ENCODE measurements at places on chromosomes 3 and 15.

- no peak for DNase-seq
Measured at GRCh38 chr3:72624656-72625055, 223.6 kb downstream of the SHQ1 start.

GRCh38 chr3:141429371-141430035 is 57.3 kb upstream of the RASA2 start:
- no peak for DNase-seq

GRCh38 chr3:67418426-67419217 is 235.8 kb downstream of the SUCLG2 start:
- DNase-seq: peak; percentile 9

- no peak for DNase-seq
Measured at GRCh38 chr3:162092751-162093150, 596.1 kb downstream of the OTOL1 start.

DNA sequence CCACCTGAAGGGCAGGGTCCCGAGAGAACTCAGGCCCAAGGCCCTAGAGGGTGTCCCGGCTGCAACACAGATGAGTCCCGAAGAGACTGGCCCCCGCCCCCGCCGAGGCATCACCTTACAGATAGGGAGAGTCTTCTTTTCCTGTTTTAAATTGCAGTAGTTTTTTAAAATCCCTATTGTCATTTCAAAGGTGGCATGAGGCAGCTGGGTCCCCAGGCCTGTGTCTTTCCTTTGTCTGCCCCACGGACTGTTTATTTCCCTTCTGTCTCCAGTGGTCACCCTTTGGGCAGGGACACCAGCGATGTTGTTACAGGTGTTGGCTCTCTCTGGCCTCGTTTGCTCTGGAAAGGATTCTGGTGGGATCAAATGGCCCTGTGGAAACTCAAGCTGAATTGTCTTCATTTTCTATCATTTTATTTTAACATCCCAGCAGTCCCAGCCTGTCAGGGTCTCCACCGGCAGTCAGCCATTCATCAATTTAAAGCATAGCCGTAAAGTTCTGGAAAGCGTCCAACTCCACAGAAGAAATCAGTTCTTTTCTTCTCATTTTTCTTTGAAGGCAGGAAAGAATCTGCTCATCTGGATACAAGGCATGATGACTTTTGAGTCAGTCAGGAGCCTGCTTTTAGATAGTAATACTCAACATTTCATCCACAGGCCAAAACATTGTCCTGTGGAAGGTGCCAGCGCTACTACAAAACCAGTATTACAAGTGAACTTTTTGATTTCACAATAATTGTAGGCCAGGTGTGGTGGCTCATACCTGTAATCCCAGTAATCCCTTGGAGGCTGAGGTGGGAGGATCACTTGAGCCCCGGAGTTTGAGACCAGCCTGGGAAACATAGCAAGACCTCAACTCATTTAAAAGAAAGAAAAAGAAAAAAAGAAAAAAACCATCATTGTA is 96.2 kb downstream of the HES1 start:
- DNase-seq: no peak

GRCh38 chr3:186333256-186333655 is 28.8 kb downstream of the DGKG start:
- no peak for DNase-seq

- peak; percentile 4 for DNase-seq
Measured at GRCh38 chr15:42921342-42921731, 759 bp upstream of the TTBK2 start.

- DNase-seq: no peak
Measured at GRCh38 chr3:38575279-38575843, 74.1 kb downstream of the SCN5A start.

- peak; percentile 79 for DNase-seq
Measured at GRCh38 chr3:44342176-44342790, 3.7 kb downstream of the TCAIM start.

DNA sequence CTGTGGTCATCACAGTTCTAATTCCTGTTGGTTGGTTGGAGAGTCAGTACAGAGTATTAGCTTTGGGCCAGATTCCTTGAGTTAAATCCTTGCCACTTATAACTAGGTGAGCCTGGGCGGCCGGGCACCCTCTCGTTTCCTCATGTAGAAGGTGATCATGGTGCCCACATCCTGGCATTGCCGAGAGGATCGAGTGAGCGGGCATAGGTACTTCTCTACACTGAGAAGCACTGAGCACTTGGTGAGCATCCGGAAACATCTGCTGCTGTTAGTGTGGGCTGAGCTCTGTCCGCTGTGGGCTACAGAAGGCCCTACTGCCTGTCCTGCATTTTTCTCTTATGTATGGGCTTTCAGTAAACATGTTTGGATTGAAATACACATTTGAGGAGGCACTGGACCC is 96.2 kb downstream of the CACNA1D start:
- DNase-seq: no peak

DNA sequence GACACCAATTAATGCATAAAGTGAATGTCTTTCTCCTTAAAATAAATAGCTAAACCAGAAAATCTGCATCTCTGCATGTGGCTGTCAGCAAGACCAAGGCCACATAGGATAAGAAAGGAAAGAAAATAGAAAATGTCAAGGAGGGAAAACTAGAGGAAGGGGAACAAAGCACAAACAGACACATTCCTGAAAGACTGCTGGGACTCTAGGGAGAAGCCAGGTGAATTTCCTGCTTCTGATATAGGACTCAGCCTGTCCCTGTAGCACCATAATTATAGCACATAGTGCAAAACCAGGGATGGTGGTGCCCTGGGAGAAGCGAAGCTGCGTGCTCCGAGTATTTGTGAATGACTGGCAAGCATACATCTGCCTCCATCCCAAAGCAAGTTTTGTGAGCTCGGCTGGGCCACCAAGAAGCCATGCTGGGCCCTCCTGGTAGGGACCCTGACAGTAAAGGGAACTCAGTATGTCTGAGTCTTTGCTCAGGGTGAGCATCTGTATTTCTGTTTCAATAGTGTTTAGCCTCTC is 14.2 kb downstream of the FSTL1 start:
- DNase-seq: no peak

All from fibroblast of skin of right quadriceps (primary cell).